Femur (tissue), 1 donor: ENCODE measurements at places on chromosomes 12 and 14.
A peak's percentile ranks its signal among the peaks of the same experiment; 100 is the strongest.

DNA sequence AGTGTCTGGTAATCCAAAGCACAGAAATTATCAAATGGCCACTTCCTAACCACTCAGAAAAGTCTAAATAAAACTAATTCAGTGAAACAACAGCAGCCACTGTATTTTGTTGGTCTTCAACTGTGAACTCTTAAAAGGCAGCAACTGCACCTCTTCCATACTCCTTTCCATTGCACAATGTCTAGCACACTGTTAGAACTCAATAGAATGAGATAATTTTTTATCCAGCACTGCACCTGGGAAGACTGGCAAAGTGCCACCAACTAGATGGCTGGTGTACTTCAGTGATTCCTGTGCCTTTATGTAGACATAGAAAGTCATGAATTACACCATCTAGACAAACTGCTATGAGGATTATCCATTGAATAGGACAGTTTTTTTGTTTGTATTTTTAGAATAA is 26.2 kb downstream of the LGR5 start:
- no peak for DNase-seq

DNA sequence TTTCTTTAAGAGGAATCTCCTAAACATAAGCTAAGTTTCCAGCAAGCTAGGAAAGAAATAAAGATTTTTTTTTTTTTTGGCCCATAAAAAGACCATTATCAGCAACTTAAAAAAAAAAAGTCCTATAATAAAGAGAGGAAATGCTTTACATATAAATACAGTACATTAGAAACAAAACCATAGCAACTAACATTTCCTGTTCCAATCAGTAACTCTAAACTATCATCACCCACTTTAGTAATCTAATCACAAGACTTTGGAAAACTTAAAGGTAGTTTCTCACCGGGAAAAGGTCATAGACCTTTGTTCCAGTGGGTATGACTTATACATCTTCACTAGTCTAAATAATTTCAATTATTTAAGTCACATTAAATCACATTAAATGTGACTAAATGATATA is 11.1 kb downstream of the SPTSSA start:
- DNase-seq: no peak

- DNase-seq: no peak
Measured at GRCh38 chr12:83541446-83541845, 854.7 kb downstream of the TMTC2 start.

DNA sequence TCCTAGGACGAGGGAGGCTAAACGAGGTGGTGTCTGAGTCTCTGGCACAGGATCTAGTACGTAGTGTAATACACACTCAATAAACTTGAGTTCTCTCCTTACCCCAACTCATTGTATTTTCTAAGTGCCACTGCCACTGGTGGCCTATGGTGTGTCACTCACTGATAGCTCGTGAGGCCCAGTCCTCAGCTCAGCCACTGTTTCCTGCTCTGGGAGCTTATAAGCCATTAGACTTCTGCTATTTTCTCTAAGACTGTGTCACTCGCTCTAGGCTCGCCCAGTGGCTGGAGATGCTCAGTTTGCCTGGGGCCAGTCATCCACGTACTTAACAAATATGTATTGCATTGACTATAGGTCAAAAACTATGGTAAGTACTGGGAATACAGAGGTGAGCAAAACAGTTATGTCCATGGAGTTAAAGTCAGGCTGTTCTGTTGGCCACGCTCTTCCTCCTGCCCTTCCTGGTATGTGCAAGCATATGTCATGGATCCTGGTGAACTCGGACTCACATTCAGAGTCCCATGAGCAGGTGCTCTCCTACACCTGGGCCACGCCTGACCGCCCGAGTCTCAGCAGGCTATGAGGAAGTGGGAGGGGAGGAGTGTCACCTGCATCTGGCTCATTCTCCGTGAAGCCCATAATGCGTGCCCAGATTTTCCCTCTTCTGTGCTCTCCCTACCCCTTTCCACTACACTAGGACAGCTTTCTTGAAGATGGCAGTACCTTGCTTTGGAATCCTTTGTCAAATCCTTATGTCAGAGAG is 41.6 kb downstream of the DEGS2 start:
- no peak for DNase-seq

DNA sequence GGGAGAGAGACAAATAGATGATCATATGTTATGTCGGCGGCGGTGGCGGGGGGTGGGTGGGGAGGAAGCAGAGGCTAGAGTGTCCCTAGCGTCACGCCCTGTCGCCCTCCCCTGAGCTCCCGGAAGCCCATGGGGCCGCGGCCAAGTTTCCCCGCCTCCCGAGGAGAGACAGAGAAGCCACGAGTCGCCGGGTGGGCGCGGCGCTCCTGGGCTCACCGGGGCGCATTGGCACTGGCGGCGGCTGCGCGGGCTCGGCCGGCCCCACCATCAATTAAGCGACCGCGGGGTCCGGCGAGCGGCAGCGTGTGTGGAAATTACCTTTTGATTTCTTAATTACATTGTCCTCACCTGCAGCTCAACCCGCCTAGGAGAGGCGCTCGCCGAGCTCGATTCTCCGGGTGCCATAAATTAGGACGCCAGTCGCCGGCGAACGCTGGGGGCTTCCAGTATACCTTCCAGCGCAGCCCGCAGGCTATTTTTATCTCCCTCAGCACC is 119.9 kb upstream of the LHX5 start:
- no peak for DNase-seq

DNA sequence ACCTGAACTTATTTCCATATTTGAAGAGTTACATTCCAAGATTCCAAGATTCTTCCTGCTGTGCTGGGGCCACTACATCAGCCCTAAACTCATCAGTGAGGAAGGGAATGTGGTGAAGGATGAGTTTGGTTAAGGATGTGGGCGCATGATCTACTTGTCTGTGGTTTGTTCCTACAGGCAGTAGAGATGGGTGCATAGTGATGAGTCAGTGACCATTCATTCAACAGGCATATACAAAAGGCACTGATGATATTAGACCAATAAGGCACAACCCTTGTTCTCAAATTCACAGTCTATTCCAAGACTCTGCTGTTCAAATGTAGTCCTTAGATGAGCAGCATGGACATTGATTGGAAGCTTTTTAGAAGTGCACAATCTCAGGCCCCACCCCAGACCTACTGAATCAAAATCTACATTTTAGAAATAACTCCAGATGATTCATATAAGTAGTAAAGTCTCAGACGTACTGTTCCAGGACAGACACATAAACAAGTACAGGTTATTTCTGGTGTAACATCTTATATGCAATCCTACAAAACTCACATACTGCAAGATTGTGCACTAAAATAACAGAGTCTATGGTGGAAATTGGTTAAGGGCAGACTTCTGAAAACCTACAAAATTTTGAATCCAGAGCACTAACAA is 47.7 kb upstream of the MAP3K9 start:
- no peak for DNase-seq

- no peak for DNase-seq
Measured at GRCh38 chr14:102625564-102626296, 33.3 kb downstream of the RCOR1 start.

- DNase-seq: no peak
Measured at GRCh38 chr14:68469208-68469713, 323.6 kb downstream of the ZFP36L1 start.

GRCh38 chr14:51661504-51661903 is 9.8 kb downstream of the FRMD6 start:
- no peak for DNase-seq

- peak; percentile 20 for DNase-seq
Measured at GRCh38 chr12:26434299-26435068, 239.1 kb downstream of the SSPN start.

DNA sequence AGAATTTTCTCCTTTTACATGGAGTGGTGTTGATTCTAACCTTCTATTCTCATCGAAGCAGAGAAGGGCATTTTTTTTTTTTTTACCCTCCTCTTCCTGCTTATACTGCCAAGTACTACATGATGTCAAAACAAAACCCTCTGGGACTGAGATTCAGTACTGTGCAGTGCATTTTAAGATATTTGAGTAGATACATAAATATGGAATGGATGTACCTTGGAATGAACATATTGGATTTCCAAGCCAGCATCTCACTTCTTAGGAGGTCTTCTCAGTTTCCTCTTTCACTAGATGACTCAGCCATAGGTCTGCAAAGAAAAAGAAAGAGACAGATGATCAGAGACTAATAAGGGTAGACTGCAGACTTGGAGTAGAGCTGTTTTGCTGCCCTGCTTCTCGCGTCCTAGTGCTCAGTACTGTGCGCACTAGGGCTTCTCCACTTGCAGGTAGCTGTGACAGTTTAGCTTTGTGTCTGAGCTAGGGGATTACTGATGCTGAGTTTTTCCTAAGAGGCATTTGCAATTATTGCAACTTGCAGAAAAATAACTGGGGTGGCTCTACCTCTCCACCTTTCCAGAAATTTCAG is 20.4 kb downstream of the TPH2 start:
- DNase-seq: no peak

- peak; percentile 18 for DNase-seq
Measured at GRCh38 chr14:101134161-101134631, 230.7 kb upstream of the RTL1 start.

DNA sequence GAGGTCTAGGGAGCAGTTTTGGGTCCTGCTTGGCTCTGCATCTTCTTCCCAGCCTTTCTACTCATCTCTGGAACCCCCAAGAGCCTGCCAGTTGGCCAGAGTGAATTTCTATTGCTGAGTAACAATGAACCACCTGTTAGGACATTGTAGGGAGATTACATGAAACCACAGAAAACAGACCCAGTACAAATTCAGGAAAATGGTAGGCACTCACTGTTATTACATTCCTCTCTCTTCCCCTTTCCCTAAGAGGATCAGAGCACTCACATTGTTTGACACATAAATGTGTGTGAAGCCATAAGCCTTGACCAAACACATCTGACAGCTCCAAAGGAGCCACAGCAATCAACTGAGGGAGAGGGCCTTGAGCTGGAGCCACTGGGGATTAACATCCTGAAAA is 216.1 kb downstream of the TMEM132D start:
- no peak for DNase-seq

- DNase-seq: no peak
Measured at GRCh38 chr12:7015555-7016370, 2.5 kb downstream of the LPCAT3 start.

GRCh38 chr14:58298477-58299400 is at the start of gene ARID4A:
TSS of gene ARID4A (plus strand) at chr14:58298555. CDS start at chr14:58299855, 1,300 bp downstream.
- peak; percentile 70 for DNase-seq

GRCh38 chr12:63944034-63944579 is 99.6 kb downstream of the SRGAP1 start:
- no peak for DNase-seq
